ENCODE measurements at places on chromosomes 3 and 15.

- no peak for DNase-seq
Measured at GRCh38 chr3:16468336-16469098, 45.0 kb downstream of the RFTN1 start.

GRCh38 chr3:183830187-183830586 is 4.8 kb upstream of the MAP6D1 start:
- no peak for DNase-seq

- peak; percentile 30 for DNase-seq
Measured at GRCh38 chr15:22979238-22980188, 655 bp downstream of the CYFIP1 start.

GRCh38 chr15:92000709-92001108 is 147.2 kb downstream of the SLCO3A1 start:
- DNase-seq = no peak

- no peak for DNase-seq
Measured at GRCh38 chr3:157844216-157844615, 262.0 kb downstream of the SHOX2 start.

All from NCI-H460 (cell line).